Activated T-helper 9 cell treated with anti-CD3 and anti-CD28 coated beads, Interleukin-2, amount 50 U/mL, for 16 hours (primary cell): ENCODE measurements at places on chromosomes 2 and 18.

- DNase-seq, result no peak
Measured at GRCh38 chr2:207417301-207417718, 112.5 kb upstream of the CREB1 start.

GRCh38 chr18:22067109-22067508 lies 102.3 kb upstream of the GATA6 start:
- no peak for DNase-seq

GRCh38 chr2:180261976-180262375 lies 254.9 kb upstream of the CWC22 start:
- DNase-seq, result no peak

GRCh38 chr2:205438241-205438640 lies 244.1 kb upstream of the NRP2 start:
- DNase-seq, result no peak

DNA sequence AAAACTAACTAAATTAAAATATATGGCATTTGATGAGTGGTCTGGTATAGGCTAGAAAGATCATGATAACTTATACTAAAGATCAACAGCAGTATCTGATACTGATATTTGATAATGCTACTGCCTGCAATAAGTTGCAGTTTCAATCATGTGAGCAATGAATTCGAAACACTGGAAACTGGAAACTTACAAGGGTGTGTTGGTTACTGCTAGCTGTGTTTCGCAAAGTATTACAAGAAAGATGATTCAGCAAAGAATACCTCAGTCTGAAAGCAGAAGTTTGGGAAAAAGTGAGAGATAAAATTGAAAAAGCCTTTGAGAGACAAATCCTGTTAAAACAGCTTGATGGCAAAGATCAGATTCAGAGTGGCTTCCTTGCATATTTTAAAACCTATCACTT lies 294.5 kb downstream of the CCDC178 start:
- no peak for DNase-seq

DNA sequence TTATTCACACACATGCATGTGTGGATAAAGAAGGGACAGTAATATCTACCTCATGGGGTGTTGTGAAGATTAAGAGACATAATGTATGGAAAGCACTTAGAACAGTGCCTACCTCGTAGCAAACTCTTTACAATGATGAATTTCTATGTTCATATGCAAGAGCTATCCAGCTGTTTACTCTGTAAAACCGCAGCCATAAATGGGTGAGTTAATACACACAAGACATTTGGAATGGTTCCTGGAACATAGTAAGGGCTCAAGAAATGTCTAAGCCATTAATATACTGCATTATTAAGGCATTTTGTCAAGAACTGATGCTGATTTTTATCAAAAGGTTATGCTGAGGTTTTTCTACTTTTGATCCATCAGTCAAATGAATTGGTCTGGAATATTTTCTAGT lies 1076.2 kb downstream of the TSN start:
- DNase-seq, result no peak

DNA sequence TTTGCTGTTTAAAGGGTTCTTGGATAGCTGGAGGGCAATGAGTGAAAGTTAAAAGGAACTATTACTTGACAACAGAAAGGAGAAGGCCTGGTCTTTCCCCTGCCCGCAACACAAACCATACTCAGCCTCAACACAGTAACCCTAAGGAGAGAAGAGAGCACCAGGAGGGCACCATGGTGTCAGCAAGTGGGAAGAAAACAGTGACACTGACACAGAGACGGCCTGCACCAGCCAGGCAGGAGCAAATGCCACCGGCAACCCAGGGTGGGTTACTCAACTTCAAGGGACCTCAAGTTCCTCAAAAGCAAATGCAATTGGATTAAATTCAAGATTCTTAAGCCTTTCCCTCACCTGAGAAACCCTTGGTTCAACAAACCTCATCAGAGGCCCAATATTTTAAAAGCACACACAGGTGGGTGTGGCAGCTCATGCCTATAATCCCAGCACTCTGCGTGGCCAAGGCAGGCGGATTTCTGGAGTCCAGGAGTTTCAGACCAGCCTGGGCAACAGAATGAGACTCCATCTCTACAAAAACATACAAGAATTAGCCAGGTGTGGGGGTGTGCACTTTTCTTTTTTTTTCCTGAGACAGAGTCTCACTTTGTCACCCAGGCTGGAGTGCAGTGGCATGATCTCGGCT lies 52.3 kb downstream of the TFCP2L1 start:
- no peak for DNase-seq

- no peak for DNase-seq
Measured at GRCh38 chr2:37992601-37993000, 67.5 kb downstream of the RMDN2 start.

DNA sequence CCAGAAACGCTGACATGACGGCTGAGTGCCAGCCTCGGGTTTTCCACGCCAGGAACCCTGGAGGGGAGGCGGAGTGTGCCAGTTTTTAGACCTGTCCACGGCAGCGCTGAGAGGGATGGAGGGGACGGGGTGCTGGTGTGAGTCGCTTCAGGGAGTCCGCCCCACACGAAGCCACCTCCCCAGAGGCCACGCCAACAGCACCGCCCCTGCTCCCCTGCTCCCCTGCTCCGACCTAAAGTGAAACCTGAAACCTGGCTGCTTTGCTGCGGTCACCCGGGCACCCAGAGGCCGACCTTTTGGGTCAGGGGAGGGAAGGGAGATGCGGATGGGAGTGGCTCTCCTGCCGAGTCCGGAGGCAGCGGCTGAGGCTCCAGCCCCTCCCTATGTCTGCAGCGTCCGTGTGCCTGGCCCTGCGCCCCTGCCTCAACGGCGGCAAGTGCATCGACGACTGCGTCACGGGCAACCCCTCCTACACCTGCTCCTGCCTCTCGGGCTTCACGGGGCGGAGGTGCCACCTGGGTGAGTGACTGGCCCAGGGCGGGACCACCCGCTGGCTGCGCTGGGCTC lies 38.1 kb downstream of the SNED1 start:
- peak; percentile 36 for DNase-seq

DNA sequence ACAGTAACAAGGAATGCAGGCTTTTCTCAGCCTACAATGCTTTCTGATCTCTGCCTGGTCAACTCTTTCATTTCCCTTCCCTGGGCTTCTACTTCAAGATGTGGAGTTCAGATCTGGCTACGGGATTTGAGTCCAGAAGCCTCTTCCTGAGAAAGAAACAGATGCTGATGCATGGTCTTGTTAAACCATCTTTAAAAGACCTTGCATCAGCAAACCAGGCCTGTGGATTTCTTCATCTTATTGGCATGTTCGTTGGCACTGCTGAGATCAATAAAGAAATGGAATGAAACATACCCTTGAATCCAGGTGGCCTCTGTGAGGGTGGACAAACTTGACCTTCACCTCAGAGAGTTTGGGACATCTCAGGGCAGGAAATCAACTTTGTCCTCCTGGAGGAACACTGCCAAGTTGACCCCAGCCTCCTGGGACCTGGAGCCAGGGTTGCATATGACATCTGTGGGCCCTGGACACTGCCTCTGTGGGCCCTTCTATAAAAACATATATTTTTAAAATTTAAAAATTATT lies 21.4 kb downstream of the IGFBP2 start:
- no peak for DNase-seq

- no peak for DNase-seq
Measured at GRCh38 chr2:237726401-237726830, 72.2 kb upstream of the RBM44 start.

DNA sequence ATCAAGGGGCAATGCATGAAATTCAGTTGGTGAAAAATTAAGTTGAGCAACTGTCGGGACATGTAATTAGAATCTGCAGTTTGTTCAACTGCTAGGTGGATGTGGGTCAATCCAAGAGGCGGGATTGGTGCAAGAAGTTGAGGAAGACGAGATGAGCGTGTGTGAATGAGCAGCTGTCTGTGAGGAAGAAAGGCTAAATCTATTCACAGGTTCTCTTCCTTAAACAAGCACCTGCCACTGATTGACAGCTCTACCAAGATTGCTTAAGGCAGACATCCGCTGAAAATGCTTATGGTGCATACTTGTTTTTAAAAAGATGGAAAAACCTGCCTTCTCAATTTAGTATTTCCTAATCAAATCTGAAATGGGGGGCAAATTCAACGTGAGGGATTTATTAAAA lies 323.4 kb upstream of the THUMPD2 start:
- DNase-seq, result no peak

- DNase-seq, result no peak
Measured at GRCh38 chr2:29218550-29219125, 103.4 kb downstream of the CLIP4 start.

DNA sequence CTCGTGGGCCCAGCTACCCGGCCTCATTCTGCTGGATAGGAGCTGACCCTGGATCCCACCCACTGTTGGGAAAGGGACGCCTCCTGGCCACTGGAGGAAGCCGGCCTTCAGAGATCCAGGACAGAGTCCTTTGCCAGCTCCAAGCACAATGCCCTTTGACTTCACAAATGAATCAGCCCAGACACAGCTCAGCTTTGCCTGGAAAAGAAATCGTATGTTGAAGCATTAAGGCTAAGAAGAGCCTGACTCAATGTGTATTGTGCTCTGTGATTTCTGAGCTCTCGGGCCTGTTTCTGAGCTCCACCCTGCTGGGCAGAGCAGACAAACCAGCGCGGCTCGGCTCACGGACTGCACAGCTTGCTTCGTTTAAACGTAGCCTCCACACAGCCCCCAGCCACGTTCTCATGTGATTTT lies 162.9 kb upstream of the APCDD1 start:
- no peak for DNase-seq

GRCh38 chr18:54828281-54828881 lies at the start of gene RAB27B:
TSS of gene RAB27B (plus strand) at chr18:54828477. CDS start at chr18:54877586, 49,109 bp downstream.
- DNase-seq, result peak; percentile 48

GRCh38 chr2:19185086-19185485 lies 173.3 kb downstream of the OSR1 start:
- no peak for DNase-seq

DNA sequence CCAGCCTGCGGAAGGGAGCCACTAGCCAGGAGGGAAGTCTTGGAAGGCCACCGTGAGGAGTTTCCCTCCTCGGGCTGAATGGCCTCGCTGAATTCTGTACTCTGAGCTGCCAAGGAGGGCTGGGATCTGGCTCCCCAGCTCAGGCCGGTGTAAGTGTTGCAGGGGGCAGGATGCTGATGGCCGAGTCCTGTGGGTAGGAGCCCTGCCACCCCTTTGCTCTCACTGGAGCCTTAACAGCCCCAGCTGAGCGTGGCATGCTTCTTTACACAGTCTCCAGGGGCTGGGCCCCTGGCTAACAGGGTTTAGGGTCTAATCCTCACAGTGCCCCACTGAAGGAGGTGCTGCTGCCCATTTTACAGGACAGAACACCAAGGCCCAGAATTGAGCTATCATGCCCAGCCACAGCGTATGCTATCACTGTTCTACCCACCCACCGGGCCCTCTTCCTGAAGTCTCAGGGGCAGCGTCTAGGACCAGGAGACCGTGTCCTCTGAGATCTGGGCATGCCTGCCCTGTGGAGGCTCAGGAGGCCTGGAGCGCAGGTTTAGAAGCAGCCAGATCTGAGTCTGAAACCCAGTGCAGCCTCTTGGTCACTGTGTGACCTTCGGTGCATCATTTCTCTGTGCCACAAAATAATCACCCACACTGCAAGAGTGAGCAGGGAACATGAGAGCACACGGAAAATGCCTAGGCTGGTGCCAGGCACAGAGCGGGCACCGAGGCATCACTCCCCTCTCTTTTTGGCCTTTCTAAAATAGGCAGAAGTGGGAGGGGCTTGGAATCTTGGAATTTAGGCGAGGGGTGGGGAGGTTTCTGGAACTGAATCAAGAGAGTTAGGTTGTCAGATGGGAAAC lies 42.9 kb downstream of the TMEM37 start:
- no peak for DNase-seq

DNA sequence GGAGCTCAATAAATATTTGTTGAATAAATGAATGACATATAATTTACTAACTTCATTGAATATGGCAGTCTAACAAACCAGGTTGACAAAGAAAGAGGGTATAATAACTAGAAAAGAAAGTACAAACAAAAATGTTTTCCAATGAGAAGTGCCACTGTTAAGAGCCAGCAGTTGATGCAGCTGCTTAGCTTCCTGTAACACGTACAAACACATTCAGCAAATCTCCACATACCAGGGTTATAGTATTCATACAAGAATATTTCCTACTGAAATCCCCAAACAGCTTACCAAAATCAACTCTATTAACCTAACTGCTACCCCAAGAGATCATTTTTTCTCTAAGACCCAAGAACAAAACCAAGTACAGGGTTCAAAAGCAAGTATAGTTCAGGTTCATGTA lies 77.7 kb downstream of the THADA start:
- DNase-seq, result no peak

- DNase-seq, result no peak
Measured at GRCh38 chr2:230668939-230669303, 43.7 kb upstream of the CAB39 start.

DNA sequence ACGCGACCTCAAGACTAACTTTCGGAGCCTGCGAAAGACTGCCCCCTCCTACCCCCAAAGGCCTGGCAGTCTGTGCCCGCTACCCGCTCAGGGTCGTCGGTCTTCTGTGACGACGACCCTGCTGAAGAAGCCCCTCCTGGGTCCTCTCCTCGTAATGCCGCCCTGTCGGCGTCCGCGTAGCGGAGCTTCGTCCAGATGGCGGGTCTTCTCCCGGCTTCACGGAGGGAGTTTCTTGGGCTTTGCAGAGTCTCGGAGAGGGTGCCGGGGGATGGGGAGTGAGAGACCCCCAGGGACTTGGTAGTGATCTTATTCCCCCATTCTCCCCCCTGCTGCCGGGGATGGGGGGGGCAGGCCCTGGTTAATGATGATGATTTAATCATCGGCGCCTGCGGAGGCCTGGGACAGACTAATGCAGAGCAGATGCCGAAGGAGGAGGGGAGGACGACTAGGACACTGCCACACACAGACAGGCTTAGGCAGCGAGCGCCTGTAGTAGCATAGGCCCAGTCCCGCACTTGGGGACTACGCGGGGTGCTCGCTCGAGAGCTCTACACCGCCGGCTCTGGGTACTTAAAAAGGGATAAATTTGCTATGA lies 528 bp upstream of the PCGF1 start:
- DNase-seq, result no peak

GRCh38 chr2:96817882-96818281 lies 1.8 kb downstream of the CNNM3 start:
- no peak for DNase-seq

- no peak for DNase-seq
Measured at GRCh38 chr2:14015113-14015630, 617.3 kb upstream of the LRATD1 start.

GRCh38 chr18:79818631-79819030 lies 20.9 kb downstream of the KCNG2 start:
- no peak for DNase-seq

GRCh38 chr2:234357666-234358065 lies 139.2 kb downstream of the ARL4C start:
- DNase-seq, result no peak

DNA sequence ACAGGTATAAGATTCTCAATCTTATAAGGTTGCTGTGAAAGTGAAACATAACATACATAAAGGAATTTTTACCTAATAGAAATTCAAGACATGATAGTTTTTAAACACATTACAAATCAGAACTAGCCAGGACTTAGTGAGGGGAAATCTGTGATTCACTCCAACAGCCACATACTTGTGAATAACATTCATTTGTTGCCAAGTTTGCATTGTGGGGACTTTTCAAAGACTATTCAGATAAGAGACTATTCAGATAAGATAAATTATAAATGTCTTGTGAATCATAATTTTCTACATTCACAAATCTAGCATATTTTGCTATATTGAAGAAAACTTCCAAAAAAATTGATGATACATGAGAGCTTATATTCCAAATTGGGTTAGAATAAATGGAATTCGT lies 345.3 kb upstream of the CDH20 start:
- DNase-seq, result no peak

- no peak for DNase-seq
Measured at GRCh38 chr2:125073440-125073839, 1048.4 kb downstream of the CNTNAP5 start.

- DNase-seq, result no peak
Measured at GRCh38 chr2:23135481-23136100, 249.4 kb upstream of the KLHL29 start.
